ENCODE measurements at places on chromosomes 13 and 19.

DNA sequence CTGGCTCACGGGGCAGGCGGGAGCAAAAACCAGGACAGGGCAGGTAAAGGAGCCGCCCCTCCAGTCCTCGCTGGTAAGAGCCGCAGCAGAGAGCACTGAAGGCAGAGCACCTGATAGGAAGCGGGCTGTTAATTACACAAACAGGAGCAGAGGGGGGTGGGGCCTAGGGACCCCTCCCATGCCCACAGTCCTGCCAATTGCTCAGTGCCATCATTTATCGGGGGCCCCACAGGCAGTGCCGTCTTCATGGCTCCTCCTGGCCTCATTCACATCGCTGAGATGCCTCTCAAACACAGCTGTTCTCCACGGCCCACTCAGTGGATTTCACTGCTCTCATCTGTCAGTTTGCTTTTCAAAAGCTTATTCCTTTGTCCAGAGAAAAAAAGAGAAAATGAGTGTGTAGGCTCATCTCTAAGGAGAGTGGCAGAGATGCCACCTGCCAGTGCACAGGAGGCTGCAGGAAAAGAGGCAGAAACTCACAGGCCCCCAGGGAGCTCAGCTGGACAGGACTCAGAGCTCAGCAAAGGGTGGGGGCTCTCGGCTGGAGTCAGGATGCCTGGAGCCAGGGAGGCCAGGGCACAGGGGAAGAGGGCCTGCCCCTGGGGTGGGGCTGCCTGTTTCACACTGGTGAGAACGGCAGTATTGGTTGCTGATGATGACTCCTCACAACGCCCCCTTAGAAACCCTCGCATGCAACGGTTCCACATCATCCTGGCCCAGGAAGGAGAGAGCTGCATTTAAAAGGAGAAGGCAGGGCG, 174.6 kb downstream of the COL4A1 start:
- DNase-seq, result no peak

DNA sequence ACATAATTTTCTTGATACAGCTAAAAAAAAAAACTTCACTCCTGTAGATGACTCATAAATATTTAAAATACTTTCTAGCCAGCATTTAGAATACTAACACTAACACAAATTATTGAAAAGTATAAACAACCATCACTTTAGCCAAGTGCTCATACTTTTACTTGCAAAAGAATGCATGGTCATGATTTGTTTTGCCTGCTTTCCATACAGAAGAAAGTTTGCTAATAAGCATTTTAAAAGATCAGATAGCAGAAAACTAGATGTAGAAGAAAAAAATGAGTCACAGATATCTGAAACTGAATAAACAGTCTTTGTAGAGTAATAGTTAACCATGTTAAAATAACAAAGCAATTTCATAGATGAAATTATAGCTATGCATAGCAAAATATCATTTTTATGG, 2280.4 kb upstream of the PCDH20 start:
- no peak for DNase-seq

- DNase-seq, result no peak
Measured at GRCh38 chr13:83286737-83287136, 595.5 kb downstream of the SLITRK1 start.

DNA sequence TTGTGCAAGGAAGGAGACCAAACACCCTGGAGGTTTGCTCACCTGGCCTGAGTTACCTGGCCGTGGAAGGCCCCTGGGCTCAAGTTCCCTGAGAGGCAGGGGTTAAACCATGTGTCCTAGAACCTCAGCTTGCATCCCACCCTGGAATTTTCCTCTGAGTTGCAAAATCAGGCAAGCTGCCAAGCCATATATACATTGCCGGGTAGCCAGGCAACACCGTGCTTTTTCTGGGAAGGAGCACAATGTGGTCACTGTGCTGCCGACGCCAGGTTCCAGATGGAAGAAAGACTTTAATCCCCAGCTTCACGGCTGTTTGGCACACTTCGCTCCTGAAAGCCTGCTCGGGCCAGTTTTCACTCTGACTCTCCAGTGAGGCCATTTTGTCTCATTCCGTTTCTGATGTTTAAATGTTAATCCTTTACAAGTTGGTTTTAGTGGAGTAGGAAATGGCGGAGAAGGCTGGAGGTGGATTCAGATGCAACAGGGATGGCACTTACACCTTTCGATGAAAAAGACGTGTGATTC, 60.1 kb upstream of the PEG3 start:
- DNase-seq, result no peak

- DNase-seq, result no peak
Measured at GRCh38 chr13:25684491-25684890, 312.7 kb downstream of the ATP8A2 start.

DNA sequence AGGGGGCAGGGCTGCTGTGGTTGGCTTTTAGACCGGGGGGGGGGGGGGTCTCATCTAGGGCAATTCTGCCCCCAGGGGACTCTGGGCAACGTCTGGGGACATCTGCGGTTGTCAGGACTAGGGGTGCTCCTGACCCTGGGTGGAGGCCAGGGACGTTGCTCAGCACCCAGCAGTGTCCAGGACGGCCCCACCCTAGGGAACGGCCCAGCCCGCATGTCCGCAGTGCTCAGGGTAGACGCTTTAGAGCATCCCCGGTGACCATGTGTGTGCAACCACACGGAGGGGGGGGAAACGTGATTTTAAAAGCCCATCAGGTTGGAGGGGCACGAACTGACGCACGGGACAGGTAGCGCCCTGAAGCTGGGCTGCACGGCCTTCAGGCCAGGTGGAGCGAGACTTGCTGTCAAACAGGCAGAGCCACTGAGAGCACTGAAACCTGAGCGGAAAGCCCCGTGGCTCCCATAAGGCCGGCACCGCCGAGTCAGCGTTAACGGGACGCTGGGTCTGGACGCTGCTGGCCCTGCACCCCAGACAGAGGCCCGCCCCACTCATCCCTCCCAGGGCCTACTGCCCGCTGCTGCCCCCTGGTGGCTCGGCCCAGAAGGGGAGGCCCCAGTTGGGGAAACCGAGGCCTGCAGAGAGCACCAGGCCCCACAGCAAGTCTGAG, 8.3 kb downstream of the CACTIN start:
- DNase-seq, result peak; percentile 71

DNA sequence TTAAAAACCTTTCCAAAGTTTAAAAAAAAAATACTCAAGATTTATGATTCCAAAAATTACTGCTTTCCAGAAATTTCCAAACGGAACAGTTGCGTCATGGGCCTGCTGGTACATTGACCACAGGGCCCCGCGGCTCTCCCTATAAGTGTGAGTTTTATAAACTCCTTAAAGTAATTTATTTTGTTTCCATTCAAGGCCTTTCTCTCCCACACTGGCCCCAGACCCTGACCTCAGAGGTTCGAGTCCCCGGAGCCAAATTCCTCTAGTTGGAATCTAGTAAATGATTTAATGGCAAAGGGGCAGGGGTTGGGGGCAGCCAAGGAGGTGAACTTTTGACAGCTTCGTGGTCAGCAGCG, 97.5 kb downstream of the INSR start:
- no peak for DNase-seq

- no peak for DNase-seq
Measured at GRCh38 chr19:2869618-2870017, 2.5 kb downstream of the ZNF556 start.

Data from right lobe of liver (tissue), 6 donors.